Retina (tissue), 1 donor: ENCODE measurements at places on chromosomes 12 and 14.

- DNase-seq, result no peak
Observed at GRCh38 chr14:89760086-89760485, 194.4 kb downstream of the EFCAB11 start.

- no peak for DNase-seq
Observed at GRCh38 chr12:6177642-6178358, 22.4 kb upstream of the CD9 start.

DNA sequence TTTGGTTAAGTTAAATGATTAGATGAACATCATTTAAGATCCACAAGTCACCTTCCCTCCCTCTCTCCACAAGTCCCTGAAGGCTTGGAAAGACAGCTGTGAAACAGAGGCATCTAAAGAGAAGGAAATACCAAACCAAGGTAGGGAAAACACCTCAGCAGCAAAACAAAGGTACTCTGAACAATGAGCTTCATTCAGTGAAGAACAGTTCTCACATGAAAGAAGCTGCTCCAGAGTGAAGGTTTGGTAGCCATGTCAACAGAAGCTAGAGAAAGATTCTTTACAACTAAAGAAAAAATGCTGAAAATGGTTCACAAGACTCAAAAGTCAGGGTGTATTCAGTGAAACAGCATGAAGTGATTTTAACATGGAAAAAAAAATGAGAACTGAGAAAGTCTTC lies 69.4 kb downstream of the FGD6 start:
- no peak for DNase-seq

DNA sequence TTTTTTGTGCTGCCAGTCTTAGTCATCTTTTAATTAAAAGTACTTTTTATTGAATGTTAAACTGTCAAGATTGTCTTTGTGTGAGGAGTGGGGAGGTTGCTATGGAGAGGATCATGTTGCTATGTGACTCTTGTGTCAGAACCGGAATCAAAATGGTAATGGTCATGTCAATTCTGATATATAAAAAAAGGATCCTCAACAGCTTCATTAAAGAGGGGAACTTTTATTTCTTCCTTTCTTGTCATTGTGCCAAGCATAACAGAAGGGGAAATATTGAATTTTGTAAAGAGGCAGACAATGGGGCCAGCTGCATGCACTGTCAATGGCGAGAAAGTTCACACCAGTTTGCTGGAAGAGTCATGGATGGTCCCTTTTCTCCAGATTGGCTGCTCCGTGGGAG lies 564.8 kb downstream of the VRK1 start:
- DNase-seq, result peak; percentile 26

- no peak for DNase-seq
Observed at GRCh38 chr12:112906712-112907414, at the start of gene OAS1. TSS of gene OAS1 (plus strand) at chr12:112906962. CDS start at chr12:112907040, 78 bp downstream.

DNA sequence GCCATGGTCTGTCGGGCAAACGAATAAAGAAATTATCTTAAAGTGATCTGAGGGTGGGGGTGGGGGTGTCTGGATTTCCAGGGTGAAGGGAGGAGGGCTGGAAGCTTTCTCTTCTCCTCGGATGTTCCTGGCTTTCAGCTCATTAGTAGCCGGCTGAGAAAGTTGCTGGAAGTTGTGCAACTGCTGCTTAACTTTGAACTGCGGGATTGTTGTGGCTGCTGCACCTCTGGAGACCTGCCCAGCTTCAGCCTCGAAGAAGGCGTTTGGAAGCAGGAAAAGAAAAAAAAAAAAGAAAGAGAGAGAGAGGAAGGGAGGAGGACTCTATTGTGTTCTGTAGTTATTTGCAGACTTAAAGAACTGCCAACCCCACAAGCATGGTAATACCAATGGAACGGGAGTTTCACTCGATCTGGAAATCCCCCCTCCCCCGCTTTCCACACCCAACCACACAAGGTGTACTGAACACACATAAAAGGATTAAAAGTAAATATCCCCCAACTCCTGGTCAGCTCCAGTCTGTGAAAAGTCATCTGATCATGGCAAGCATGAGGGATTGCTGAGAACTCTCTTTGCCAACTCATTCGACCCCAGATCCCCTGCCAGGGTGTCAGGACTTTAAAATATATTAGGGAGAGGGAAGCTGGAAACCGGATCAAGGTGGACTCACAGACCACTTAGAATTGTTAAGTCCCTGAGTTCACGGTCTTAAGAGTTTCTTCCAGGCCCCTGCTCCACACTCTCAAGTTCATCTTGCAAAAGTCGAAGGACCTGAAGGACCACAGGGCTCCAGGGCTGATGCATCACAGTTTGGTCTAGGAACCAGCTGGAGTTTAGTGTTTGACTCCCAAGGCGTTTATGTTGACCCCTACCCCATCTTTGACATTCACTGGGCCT lies at the start of gene RASSF9:
RASSF9 (minus strand) TSS at position 213 of the 894 bp plus-strand sequence; CDS start at position 5, 208 bp downstream.
- peak; percentile 50 for DNase-seq

- DNase-seq, result no peak
Observed at GRCh38 chr14:24312736-24313507, 1.6 kb downstream of the LTB4R start.

GRCh38 chr12:14769969-14770495 lies 33.2 kb downstream of the WBP11 start:
- DNase-seq, result peak; percentile 93

- DNase-seq, result no peak
Observed at GRCh38 chr12:104852102-104852501, 106.0 kb downstream of the SLC41A2 start.

GRCh38 chr12:51870504-51870903 lies 17.4 kb upstream of the ANKRD33 start:
- DNase-seq, result no peak

GRCh38 chr12:19436931-19437330 lies 2.4 kb upstream of the AEBP2 start:
- no peak for DNase-seq

GRCh38 chr14:37438444-37438843 lies 156.6 kb downstream of the FOXA1 start:
- DNase-seq, result peak; percentile 38

GRCh38 chr12:41419131-41419893 lies 231.2 kb downstream of the PDZRN4 start:
- no peak for DNase-seq

DNA sequence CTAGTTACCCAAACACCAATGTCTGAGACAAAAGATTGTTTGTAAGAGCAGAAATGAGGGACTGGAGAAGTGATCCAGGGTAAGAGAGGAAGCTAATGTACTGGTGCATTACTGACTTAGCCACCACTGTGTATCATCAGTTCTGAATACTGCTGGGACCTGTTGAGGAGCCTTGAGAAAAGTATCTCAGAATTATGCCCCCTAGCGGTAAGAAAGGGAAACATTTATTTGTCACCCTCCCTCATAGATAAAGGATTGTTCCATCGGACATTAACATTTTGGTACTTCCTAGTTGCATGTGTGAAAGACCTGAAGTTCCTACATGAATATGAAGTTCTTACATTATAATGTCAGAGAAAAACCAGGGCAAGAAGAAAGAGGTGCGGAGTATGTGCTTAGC lies 612.5 kb downstream of the FSCB start:
- DNase-seq, result no peak

- no peak for DNase-seq
Observed at GRCh38 chr14:30925254-30925653, 50.9 kb downstream of the COCH start.

GRCh38 chr12:42585841-42586216 lies 3.7 kb downstream of the PRICKLE1 start:
- DNase-seq, result no peak

DNA sequence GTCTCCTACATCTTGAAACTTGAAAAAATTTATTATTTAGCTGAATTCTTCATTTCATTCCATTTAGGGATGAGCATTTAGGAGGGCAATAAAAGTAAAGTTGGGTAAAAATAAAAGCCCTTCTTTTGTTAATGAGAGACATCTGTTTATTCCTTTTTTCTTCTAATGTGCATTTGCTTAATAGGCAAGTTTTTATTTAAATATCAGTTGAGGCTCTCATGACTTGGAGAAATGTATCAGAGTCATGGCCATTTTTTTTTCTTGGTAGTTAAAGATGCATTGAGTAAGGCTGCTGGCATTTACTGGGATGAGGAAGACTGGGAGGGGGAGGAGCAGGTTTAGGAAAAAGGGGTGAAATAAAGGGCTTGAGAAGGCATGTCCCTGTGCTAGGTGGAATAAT lies 609.9 kb upstream of the TMEM132C start:
- DNase-seq, result no peak

GRCh38 chr12:82930301-82930700 lies 243.6 kb downstream of the TMTC2 start:
- no peak for DNase-seq

GRCh38 chr12:53589423-53589822 lies 36.8 kb downstream of the ATF7 start:
- no peak for DNase-seq

GRCh38 chr12:32561931-32562341 lies 117.2 kb upstream of the DNM1L start:
- peak; percentile 88 for DNase-seq

GRCh38 chr12:123089140-123089539 lies 61.8 kb downstream of the PITPNM2 start:
- DNase-seq, result no peak

DNA sequence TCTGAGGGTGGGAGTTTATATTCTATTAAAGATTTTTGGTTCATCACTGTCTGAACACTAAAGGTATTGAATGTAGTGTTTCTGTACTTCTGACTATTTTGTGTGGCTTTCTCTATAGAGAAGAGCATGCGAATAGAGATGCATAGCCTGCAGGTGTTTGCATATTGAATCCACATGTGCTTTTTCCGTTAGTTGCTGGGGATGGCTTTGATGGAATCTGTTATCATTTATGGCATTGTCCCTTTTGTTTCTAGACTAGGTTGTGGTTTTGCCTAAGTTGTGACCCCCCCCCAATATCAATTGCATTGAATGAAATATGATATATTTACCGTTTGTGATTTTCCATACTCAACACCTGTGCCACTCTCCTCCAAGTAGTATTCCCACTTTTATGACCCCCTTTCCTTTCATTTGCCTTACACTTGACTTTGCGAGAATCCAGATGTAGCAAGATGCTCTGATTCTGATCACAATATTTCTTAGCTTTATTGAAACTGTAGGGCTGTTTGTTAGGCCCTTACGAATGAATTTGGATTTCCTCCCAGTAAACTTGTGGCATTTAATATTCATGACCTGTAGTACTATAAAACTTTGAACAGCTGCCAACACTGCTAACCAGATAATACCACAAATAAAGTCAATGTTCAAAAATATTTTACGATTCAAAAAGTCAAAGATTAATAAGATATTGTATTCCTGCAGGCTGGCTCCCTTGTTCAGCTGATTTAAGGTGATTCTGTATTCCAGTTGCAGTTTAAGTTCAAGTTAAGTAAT lies 176.4 kb downstream of the TMTC2 start:
- DNase-seq, result no peak

- no peak for DNase-seq
Observed at GRCh38 chr14:73014105-73014504, 12.8 kb downstream of the ZFYVE1 start.

DNA sequence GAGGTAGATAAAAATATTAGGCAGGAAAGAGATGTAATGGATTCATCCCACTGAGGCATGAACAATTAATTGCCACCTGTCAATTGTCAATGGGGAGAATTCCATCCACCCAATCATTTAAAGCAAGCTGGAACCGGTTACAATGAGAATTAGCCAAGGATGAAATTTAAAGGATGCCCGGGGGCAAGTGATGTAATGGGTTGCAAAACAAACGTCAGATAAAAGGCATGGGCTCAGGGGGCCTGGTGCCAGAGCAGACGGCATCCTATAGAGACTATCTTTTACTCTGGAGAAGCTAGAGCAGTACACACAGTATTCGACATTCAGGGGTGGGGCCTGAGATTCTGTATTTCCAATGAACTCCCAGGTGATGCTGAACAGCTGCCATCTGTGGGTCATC lies 80.5 kb upstream of the ZFP36L1 start:
- DNase-seq, result peak; percentile 23

DNA sequence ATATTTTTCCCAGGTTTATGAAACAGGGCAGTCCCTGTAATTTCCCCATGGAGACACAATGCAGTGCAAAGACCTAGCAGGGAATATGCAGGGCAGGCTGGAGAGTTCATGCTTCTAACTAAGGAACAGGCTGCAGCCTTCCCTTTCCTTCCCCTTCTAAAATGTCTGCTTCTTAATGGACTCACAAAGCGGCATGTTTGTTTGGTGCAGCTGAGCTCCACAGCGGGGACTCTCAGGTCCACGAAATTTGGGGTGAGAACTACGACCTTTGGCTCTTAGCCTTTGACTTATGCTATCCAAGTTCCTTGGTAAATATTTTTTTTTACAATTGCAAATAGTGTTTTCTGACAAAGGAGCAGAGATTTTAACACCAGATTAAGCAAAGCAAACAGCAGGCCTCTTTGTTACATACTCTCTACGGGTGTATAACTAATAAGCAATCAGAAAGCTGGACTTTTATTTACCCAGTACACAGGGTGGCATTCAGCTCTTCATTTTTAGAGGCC lies 323.6 kb downstream of the ZFP36L1 start:
- no peak for DNase-seq

- DNase-seq, result peak; percentile 60
Observed at GRCh38 chr12:54126029-54126695, 62.6 kb downstream of the SMUG1 start.

- no peak for DNase-seq
Observed at GRCh38 chr12:49225576-49226166, 36.8 kb upstream of the TUBA1A start.

GRCh38 chr12:94532490-94533422 lies 73.1 kb upstream of the CEP83 start:
- peak; percentile 90 for DNase-seq

DNA sequence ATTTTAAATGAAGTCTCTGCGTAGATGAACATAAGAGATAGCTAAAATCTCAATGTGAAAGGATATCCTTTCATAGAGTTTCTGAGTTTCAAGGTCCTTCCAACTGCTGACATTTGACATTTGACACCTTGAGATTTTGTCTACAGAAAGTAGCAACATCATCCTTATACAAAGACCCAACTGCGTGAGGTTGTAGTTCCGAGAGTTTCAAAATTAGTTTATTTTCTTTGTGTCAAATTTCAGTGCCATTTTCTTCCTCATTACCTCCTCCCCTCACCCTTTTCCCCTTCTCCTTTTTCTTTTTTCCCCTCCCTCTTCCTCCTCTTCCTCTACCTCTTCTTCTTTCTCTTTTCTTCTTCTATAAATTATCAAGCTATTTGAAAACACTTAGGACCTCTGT lies 26.9 kb upstream of the BATF start:
- DNase-seq, result no peak

DNA sequence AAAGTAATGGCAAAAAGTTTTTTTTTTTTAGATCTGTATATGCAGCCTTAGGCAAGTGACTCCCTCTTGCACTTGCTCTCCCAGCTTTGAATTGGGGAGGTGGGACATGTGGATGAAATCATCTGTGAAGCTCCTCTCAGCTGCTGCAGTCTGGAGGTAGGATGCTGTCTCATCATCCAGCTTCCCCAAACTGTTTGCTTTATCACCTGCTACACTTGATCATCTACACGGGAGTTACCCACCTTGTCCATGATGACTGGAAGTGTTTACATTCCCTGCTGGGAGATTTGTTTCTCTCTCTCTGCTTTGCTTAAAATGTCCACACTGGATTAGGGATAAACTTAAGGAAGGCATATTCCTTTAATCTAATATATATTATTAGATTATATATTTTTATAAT lies 8.5 kb upstream of the FGF23 start:
- no peak for DNase-seq

- no peak for DNase-seq
Observed at GRCh38 chr14:100389497-100390104, 66.5 kb downstream of the SLC25A47 start.

GRCh38 chr12:121064116-121064515 lies 25.1 kb upstream of the OASL start:
- DNase-seq, result no peak
